Liver (tissue), 10 donors: ENCODE measurements at places on chromosomes 11 and 22.

- DNase-seq: no peak
Measured at GRCh38 chr22:36280379-36280778, 27.4 kb downstream of the APOL1 start.

GRCh38 chr11:108857382-108857781 is 192.5 kb downstream of the DDX10 start:
- DNase-seq: no peak

DNA sequence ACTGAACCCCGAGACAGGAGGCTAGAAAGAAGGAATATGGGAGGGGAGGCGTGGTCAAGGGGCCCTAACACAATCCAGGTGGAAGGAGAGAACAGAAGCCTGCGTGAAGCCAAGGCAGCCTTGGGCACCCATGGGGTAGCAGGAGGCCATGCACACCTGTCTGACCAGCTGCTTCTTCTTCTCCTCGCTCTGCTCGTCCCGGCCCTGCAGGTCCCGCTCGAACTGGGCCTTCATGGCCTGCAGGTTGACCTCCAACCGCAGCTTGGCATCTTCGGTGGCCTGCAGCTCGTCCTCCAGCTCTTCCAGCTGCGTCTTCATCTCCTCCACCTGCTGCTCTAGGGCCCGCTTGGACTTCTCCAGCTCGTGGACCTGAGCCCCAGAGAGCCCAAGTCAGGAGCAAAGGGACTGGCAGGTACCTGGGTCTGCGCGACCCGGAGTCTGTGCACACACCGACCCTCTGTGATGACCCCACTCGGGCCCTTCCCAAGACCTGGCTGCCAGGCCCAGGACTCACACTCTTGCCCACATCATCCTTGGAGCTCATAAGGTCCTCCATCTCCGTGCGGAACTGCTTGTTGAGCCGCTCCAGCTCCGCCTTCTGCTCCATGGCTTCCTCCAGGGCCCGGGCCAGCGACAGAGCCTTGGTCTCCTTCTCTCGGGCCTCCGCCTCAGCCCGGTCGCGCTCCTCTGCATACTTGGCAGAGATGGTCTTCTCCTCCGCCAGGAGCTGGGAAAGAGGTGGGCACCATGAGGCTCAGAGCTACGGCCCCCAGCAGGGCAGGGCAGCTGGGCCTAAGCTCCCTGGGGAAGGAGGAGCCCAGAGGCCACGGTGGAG is 35.9 kb downstream of the APOL1 start:
- DNase-seq: no peak

DNA sequence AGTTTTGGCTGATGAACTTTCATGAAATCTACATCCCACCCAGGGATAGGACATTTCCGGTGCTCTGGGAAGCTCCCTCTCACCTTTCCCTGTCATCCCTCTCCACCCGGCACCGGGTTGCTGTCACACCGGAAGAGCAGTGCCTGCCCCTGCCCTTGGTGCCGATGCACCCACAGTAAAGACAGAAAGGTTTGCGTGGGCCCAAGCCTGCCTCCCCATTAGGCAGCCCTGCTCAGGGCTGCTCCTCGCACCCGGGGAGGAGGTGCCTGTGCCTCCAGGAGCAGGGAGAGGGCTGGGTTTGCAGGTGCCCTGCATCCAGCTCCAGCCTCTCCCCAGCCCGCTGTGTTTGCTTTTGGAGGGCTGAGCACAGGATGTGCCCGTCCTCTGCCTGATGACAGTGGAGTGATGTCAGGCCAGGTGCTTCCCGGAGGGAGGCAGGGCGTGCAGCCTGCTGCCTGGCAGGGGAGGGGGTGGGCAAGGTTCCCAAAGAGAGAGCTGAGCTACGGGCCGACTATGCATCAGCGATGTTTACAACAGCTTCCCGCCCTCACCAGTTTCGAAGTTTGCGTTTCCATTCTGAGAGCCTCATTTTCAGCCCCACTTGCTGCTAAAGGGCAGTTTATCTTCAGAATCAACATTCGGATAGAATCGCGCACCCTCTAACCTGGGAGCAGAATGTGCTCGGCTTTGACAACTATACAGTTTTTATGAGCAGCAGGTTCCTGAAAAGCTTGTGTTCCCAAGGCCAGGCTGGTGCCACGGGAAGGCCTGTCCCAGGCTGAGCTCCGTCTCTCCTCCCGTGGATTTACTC is 83.2 kb upstream of the CLDN5 start:
- peak; percentile 55 for DNase-seq

DNA sequence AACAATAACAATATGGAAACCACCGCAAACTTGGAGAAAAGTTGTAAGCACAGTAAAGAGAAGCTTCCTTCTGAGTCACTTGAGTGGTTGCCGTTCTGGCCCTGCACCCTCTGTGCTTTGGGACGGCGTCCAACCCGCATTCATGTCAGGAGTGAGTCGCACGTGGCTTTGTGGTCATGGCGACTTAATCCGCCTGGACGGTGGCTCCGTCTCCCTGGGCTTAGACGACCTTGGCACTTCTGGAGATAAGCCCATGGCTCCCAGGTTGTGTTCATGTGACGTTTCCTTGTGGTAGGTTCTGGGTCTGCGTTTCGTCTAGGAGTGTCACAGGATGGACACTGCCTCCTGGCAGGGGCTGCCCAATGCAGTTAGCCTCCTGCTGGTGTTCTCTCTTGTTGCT is 40.5 kb downstream of the TPCN2 start:
- no peak for DNase-seq

GRCh38 chr11:59271811-59272327 is 59.1 kb upstream of the MPEG1 start:
- DNase-seq: no peak

DNA sequence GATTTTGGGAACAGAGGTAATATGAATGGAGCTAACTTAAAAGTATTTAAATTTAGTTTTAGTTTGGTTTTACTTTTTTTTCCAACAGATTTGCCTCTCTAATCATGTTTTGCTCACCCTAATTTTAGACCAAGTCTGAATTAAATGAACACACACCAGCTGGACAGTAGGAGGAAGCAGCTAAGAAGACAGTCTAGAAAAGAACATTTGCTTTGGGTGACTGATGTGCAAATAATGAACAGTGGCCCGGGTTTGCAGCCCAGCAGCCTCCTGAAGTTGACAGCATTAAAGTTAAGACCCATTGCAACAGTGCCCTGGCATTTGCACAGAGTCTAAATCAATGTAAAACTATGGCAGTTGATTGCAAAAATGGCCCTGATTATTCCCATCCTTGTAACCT is 66.4 kb upstream of the SORL1 start:
- no peak for DNase-seq

DNA sequence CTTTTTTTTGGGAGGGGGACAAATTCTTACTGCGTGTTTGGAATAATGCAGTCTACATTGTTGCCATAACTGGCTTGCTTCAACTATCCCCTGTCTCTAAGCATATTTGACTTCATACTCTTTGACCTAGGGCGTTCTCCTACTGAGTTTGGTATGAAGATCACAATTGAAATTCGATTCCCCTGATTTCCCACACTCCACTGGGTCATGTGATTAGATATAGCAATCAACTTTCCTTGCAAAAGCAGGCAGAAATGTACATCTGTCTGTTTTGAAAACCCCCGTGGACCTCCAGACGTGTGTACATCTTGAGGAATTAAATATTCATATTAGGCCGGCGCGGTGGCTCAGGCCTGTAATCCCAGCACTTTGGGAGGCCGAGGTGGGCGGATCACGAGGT is 13.8 kb upstream of the CARD18 start:
- no peak for DNase-seq
